ENCODE measurements at places on chromosomes 7 and 10.
A peak's percentile ranks its signal among the peaks of the same experiment; 100 is the strongest.

GRCh38 chr10:80261316-80262030, 28.0 kb downstream of the MAT1A start:
- no peak for DNase-seq

GRCh38 chr7:34652809-34653208, 5.2 kb upstream of the NPSR1 start:
- DNase-seq: no peak

DNA sequence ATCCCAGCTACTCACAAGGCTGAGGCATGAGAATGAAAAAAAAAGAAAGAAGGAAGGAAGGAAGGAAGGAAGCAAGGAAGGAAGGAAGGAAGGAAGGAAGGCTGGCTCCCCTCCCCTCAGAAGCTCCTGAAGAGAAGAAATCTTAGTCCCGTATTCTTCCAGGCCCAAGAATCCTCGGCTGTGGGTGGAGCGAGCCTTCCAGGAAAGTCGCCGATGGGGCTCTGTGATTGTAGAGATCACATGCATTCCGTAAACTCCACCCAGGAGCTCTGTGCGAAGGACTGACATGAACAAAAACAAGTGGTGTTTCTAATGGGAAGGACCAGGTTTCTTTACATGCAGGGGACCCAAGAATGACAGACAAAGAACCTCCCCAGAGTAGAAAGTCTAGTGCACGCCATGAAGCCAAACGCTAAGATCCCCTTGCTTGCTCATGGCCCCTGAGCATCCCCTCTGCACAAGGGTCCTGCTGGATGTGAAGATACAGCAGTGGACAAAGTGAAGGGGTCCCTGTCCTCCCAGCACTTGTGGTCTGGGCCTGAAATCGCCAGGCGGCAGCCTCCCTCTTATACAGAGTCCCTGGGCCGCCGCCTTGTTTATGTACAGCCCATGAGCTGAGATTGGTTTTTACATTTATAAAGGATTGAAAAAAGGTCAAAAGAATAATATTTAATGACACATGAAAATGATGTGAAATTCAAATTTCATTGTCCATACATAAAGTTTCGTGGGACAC, 25.2 kb downstream of the CNPY1 start:
- DNase-seq: no peak

- no peak for DNase-seq
Measured at GRCh38 chr7:130925136-130925794, 191.3 kb upstream of the KLF14 start.

- no peak for DNase-seq
Measured at GRCh38 chr10:79552143-79552542, 8.1 kb downstream of the SFTPA2 start.

GRCh38 chr10:97037365-97038361, 148.1 kb downstream of the SLIT1 start:
- DNase-seq: peak; percentile 57
